ENCODE measurements at places on chromosomes 2 and 18. TPM values are rescaled to one million over a fixed set of nuclear protein-coding genes. Genes with fewer than 3 reads are reported as not detected.

The SNORC gene
- total RNA-seq, result 3.6 TPM

The TMEM169 gene
- total RNA-seq, result 1.8 TPM

The ZNF521 gene
- not detected for total RNA-seq

The ILKAP gene
- 40.7 TPM for total RNA-seq

The TSHZ1 gene
- total RNA-seq, result 17.2 TPM

The FTCDNL1 gene
- total RNA-seq, result 0.55 TPM

The TRABD2A gene
- 59.9 TPM for total RNA-seq

The FAM237A gene
- not detected for total RNA-seq

The TPRKB gene
- total RNA-seq, result 34.7 TPM
